ENCODE measurements at places on chromosomes 6 and 20.
A peak's percentile ranks its signal among the peaks of the same experiment; 100 is the strongest.

DNA sequence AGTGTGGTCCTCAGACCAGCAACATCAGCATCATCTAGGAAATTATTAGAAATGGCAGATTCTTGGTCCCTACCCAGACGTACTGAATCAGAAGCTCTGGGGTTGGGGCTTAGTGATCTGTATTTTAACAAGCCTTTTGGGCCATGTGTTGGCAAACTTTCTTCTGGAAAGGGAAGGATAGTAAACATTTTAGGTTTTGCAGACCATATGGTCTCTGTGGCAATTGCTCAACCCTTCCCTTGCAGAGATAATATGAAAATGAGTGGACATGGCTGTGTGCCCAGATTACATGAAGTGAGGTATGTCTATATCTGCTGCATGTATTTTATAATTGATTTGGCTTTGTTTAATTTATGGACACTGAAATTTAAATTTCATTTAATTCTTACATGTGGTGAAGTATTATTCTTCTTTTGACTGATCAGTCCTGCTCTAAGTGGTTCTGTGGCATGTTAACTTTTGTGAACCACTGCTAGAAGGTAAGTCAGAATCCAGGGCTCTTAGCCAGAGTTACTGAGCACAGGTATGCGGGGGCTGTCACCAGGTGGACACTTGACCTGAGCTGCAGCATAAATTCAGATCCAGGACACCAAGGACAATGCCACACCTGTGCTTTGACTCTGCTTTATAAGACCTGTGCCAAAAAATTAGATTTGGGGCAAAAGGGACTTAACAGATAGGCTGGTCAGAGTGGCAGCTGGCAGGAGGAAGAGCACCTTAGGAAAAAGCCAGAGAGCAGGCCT, 43.2 kb downstream of the LY86 start:
- DNase-seq, result no peak

GRCh38 chr20:62320581-62321354, 18.0 kb downstream of the ADRM1 start:
- no peak for DNase-seq

DNA sequence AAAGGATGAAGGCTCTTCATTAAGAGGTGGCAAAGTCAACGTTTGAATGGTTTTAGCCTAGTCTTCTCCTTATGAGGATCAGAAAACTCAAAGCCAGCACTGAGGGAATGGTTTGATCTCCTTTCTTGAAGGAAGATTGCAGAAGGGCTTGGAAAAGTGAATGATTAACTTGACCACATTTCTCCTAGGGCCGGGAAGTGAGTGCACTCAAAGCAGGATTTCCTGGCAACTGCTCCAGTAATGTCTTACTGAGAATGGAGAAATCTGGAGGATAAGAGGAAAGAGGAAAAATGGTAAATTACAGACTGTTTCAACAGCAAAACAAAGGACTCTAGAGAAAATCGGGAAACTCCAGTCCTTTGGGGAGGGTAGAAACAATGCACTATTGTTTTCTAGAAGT, 189.0 kb upstream of the FOXA2 start:
- DNase-seq, result no peak

DNA sequence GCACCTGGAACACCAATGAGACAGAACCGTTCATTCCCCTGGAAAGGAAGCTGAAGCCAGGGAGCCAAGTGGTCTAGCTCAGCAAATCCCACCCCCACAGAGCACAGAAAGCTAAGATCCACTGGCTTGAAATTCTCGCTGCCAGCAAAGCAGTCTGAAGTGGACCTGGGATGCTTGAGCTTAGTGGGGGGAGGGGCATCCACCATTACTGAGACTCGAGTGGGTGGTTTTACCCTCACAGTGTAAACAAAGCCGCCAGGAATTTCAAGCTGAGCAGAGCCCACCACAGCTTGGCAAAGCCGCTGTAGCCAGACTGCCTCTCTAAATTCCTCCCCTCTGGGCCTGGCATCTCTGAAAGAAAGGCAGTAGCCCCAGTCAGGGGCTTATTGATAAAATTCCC, 53.1 kb downstream of the KIF16B start:
- no peak for DNase-seq

- DNase-seq, result no peak
Measured at GRCh38 chr6:89886378-89887120, 7.7 kb upstream of the GJA10 start.

GRCh38 chr20:53678990-53679596, 85.5 kb upstream of the ZNF217 start:
- no peak for DNase-seq

DNA sequence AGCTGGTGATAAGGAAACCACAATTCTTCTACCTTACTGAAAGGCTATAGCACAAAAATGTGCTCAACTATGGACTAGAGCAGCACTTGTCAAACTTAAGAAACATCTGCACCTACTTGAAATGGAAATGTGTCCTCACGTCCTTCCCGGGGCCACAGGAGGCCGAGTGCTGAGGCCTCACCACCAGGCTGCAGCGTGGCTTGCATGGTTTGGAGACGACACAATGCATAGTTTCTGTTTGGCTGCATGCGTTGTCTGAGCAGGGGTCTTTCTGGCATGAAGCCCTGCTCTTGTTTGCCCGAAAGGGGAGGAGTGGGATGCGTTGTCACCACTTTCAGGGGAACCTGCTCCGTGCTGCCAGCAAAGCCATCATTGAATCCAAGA, 228.8 kb downstream of the TTLL2 start:
- DNase-seq, result peak; percentile 37

DNA sequence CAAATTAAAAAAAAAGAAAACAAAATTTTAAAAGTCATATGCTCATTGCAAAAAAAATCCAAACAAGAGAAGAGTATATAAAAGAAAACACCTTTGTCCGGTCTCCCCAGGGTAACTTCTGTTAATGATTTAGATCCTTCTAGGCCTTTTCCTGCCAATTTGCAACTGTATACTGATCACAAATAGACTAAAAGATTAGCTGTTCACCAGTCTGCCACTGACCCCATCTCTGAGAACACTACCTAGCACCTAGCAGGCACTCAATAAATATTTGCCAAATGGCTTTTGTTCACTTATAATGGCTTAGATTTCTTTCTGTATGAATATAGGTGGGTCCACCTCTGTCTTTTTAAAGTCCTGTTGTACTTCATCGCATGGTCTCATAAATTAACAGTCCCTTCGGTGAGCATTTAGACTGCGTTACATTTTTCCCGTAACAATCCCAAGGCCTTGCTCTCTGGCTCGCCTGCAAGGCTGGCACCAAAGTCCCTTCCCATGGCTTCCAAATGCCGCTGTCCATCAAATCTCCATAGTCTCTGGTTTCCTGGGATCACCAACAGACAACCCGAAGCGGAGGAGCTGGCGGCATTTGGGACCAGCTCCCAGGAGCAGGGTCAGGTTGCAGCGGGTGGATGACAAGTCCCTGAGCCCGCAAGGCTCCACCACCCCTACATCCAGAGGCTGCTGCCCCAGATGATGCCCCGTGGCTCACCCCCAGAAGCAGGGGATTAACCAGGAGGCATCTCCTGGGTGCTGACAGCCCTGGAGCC, 11.8 kb downstream of the JPH2 start:
- DNase-seq, result no peak

GRCh38 chr6:166589337-166589731, 2.9 kb upstream of the RAMACL start:
- no peak for DNase-seq

GRCh38 chr6:24099181-24099580, 26.8 kb upstream of the NRSN1 start:
- no peak for DNase-seq

- DNase-seq, result no peak
Measured at GRCh38 chr6:52415333-52415732, 4.8 kb upstream of the EFHC1 start.

- no peak for DNase-seq
Measured at GRCh38 chr6:132929141-132929540, 114.8 kb downstream of the RPS12 start.

DNA sequence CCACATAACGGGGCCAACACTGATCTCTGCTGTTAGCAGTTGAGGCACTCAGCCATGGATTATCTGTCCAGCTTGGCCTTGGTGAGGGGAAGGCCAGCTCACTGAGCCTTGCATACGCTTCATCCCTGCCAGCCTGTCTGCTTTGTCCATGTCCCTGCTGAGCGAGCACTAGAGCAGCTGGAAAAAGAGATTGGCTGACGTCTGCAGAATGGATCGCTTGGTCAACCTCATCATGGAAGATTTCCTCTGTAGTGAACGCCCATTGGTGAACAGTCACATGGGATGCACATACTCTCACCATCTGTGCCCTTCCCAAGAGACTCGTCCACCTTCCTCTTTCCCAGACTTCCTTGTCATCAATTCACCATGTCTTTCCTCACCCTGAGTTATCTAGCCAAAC, 26.9 kb downstream of the MUC22 start:
- no peak for DNase-seq
